ENCODE measurements at places on chromosomes 12 and 14. TPM values are rescaled to one million over a fixed set of nuclear protein-coding genes. Genes with fewer than 3 reads are reported as not detected.
A peak's percentile ranks its signal among the peaks of the same experiment; 100 is the strongest.

Gene INHBC
- not detected for total RNA-seq

Gene NANOG
- total RNA-seq, result not detected

Gene RPL10L
- not detected for total RNA-seq

Gene GPR84
- not detected for total RNA-seq

Gene CCDC196
- total RNA-seq, result not detected

DNA sequence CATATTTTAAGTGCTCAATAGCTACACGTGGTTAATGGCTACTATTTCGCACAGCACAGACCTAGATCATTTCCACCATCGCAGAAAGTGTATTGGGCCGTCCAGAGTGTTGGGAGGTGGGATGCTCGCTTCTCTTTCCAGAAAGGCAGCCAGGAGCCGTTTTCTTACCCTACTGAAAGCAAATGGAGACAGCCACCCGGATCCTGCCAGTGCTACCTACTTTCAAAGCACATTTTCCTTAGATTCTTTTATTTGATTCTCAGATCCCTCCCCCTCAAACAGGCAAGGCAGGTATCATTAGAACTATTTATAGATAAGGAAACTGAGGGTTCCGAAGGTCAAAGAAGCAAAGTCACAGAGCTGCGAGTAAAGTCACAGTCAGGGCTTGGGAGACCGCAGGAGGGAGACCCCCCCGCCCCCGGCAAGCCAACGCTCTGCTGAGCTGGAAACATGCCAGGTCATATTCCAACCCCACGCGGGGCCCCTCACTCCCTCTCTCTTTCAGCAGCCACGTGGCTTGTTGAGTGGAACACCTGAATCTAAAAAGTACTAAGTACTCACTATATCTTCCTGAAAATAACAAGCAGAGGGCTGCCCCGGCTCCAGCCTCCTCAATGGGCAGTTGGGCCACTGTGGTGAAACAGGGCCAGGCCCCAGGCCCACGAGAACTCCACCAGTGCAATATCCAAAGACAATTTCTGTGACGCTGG is 36.2 kb downstream of the PRIMA1 start:
- no peak for DNase-seq

DNA sequence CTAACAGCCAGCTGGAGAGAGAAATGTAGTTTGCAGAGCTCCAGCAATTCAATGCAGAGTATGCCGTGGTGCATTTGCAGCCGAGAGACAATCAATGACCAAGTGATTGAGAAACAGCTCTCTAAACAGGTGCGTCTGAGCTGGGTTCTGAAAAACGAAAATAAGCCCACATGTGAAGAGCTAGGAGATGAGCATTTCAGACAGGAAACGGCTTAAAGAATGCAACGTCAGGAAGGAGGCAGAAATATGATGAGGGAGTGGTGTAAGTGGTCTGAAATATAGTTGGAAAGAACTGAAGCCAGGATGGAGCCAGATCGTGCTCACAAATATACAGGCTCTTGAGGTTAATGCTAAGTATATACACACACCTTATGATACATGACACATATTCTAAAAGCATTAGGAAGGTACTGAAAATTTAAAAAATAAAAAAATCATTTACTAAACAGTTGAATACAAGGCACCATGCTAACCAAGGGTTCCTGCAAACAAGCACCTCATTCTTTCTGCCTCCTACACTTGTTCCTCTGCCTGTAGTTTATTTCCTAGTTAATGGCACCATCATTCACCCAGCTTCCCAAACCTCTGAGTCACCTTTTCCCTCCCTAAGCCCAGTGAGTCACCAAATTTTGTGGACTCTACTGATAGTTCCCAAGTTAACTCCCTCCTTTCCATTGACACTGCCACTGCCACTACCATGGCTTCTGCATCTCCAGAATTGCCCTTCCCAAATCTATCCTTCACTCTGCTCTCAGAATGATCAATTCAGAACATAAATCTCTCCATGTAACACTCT is 2.3 kb upstream of the GARIN2 start:
- no peak for DNase-seq

- DNase-seq, result no peak
Measured at GRCh38 chr12:51401900-51402299, 10.7 kb upstream of the GALNT6 start.

GRCh38 chr12:112971248-112971647 is 7.1 kb upstream of the OAS2 start:
- DNase-seq, result peak; percentile 33

DNA sequence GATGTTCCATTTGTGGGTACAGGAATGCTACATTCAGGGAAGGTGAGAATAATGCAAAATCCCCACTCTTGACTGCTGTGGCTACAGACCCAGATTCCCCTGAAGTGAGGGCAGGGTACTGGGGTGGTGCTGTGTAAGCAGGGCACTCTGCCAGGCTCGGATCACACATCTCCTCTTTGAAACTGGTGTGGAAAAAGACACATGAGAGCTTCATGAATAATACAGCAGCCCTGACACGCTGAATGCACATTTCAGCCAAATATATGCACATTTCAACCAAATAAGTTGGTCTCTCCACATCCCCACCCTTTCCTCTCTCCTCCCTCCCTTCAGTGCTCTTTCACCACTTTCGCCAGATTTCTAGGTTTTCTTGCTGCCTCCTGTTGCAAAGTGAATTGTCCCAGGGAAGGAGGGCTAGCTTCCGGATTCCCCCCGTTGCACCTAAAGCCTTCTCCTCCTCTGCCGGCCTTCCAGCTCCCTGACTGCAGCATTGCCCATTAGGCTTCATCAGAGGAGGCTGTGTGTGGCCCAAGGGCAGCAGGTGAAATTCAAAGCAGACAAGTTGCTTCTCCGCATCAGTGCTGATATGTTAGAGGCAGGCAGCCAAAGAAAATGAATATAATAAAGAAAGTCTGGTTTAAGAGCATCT is 118.2 kb upstream of the TMCC3 start:
- no peak for DNase-seq

DNA sequence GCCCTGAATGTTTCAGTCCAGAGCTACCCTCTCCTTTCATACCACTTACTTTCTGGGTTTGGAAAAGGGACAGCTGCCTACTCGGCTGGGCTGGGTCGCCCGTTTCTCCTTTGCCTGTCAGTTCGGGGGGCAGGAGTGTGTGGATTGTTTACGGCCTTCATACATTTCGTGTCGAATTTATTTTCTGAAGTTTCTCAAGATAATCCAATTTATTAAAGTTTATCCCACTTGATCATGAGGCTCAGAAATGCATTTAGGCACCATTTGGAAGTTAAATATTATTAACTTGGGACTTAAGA is 608 bp downstream of the ZNF410 start:
- DNase-seq, result no peak

DNA sequence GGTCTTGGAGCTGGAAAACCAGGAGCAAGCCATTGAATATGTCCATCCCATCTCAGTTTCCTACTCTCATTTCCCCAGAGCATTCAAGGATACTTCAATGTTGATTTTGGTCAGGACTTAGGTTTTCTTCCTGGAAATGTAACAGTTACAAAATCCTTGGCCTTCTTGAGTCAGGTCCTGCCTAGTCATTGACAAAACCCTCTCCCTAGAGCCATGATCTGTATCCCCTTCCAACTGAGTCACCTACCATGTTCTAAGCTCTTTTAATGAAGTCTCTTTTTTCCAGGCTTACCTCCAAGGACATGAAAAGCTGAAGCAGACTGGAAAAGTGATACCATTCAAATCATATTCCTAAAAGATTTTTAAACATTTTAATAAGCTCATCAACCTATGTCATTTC is 549.2 kb downstream of the GALC start:
- DNase-seq, result no peak

DNA sequence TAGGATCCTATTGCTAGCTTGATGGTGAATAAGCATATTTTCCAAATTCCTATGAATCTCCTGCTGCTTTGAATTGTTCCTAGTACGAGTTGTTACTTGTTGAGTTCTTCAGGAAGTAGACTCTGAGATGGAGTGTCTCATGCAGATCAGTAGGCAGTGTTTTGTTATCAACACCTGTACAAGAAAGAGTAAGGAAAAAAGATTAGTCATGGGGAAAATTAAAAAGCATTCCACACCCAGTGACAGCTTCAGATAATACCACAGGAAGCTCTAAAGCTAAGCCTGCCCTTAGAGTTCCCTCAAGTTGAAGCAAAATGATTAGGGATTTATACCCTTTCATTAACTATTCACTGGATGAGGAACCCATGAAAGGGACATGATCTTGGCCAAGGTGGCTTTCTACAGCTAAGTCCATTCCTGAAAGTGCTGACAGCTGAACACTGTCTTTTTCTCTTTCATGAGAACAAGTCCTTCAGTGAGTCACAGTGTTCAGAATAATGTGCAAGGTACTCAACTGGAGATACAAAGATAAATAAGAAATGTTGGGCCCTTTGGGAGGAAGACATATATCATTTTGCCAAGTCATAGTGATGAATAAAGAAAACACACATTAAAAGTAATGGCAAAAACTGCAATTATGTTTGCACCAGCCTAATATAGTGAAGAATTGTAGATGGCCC is 49.1 kb downstream of the CCER1 start:
- no peak for DNase-seq

DNA sequence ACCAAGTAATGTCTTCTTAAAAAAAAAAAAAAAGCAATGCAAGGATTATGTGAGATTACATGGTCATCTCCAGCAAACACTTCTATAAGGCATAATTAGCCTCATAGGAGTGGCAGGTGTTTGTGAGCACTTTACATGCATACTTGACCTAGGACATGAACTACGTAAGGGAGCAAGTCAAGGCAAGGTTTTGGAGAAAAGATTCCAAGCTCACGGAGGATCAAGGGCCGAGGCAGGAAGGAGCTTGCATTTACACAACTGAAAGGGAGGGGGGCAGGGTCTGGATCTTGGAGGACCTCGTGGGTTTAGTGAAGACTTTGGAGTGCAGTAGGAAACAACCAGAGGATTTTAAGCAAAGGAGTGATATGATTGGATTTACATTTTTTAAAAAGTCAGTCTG is 112.5 kb downstream of the CCER1 start:
- no peak for DNase-seq

- DNase-seq, result peak; percentile 91
Measured at GRCh38 chr14:22850944-22851764, 14.8 kb downstream of the MMP14 start.

DNA sequence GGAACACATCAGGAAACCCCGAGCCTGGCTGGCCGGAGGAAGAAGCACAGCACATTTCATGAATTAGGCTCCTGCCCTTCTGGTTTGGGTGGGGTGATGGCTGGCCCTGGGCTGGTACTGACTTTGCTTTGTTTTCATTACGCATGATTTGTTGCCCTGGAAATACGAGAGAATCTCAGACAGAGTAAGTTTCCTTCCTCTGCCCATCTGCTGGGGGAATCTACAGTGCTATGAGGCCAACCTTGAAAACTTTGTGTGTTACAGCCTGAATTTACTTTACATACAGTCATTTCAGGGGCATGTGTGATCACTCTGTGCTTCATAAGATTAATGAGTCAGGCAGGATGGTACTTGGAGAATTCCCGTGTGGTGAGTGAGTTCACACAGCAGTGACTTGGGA is 20.5 kb upstream of the SLC5A8 start:
- DNase-seq, result no peak

GRCh38 chr12:87283111-87283510 is 746.1 kb downstream of the C12orf50 start:
- no peak for DNase-seq

DNA sequence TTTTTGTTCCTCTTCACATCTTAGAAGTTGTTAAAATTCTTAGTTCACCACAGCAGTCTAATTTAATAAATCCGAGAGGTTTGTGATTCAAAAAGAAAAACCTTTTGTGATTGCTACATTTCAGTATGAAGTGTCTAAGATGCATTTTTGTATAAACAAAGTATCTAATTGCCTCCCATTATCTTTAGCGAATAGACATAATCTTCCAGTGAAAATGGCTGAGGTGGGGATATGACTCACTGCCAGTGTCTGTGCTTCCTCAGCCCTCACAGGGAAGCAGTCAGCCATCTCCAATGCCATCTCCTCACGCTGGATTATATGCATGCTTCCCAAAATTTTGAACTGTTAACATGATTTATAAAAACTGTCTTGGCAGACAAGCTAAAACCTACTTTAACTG is 7.6 kb downstream of the GCH1 start:
- no peak for DNase-seq

DNA sequence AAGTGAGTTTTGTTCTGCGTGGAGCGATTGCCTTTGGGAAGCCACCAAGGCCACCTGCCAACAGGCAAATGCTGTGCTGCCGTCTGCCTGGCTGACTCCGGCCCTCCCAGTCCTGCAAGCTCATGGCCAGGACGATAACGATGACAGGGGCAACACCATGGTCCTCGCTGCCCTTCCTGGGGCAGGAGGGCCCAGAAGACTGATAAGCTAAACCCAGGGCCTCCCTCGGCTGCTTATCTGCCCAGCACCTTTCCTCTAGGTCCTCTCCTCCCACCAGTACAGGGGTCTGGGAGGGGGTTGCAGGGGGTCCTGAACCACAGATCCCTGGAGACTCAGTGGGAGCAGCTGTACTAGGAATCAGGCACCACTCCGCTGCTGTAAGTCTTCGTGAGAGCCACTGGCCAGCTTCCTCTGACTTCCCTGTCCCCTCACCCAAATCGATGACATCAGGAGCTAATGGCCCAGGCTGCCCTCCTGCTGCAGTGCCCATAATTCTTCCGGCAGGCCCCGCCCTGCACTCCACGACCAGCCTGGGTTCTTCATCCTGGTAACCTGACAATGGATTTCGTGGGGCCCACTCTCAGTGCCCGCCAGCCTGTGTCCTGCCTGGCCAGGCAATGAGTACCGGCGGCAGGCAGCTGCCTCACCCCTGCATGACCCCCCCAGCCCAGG is 5.1 kb downstream of the ANKRD9 start:
- DNase-seq, result no peak

GRCh38 chr12:27785882-27786570 is 6.0 kb upstream of the MANSC4 start:
- no peak for DNase-seq

- DNase-seq, result no peak
Measured at GRCh38 chr12:612293-612692, 51.0 kb downstream of the NINJ2 start.

GRCh38 chr12:57235017-57235727 is 5.7 kb downstream of the SHMT2 start:
- DNase-seq, result peak; percentile 77

DNA sequence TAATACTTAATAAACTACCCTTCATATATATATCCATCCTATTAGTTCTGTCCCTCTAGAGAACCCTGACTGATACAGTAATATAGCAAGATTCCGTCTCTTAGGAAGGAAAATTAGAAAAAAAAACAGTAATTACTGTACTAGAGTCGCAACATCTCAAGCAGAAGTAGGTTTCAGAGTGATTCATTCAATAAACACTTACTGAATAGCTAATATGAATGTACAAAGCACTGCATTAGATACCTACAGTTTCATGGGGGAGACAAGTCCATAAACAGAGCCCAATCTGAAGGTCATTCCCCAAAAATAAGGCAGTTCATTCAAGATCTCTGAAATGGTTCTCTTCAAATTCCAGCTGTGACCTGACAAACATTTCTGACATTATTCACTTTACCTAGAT is 9.9 kb downstream of the CERS5 start:
- DNase-seq, result no peak

Data from left ventricle myocardium inferior (tissue), 1 donor.